ENCODE measurements at places on chromosomes 6 and 20.

- no peak for DNase-seq
Measured at GRCh38 chr20:54149765-54150264, 24.0 kb downstream of the CYP24A1 start.

DNA sequence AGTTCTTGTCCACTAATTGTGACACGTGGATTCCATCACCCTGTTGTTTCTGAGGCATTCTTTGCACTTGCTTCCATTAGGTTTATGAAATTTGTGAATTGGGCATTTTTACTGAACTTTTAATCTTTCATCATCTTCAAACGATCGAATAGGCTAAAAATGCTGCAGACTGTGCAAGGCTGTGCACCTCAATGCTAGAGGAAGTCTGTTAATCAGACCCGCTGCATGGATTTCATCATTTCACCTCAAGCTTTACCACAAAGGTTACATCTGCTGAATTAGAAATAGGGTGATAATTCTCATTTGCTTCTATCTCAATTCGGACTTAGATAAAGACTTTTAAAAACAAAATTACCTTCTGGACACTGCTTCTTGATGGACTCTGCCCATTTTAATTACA, 27.8 kb upstream of the F13A1 start:
- DNase-seq: no peak

DNA sequence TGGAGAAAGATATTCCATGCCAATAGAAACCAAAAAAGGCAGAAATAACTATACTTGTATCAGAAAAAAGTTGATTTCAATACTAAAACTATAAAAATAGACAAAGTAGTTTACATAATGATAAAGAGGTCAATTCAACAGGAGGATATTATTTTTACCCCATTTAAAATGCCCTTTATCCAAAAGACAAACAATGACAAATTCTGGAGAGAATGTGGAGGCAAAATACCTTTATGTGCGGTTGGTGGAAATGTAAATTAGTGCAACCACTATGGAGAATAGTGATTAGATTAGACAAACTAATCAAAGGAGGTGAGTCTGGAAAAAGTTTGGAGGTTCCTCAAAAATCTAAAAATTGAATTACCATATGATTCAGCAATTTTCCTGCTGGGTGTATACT, 1262.3 kb downstream of the GRIK2 start:
- no peak for DNase-seq

DNA sequence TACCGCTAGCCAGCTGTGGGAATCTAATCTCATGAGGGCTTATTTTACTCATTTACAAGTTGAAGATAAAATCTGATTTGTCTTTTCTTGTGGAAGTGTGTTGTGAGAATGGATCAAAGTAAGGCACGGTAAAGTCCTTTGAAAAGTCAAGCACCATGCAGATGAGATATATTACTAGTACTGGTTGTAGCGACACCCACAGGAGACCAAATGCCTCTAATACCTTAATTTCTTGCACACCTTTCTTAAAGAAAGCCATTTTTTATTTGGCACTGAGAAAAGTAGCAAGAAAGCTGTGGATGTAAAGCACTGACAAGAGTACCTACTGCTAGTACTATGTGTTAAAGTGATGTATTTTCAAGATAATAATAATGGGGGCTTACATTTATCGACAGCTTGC, 191.0 kb upstream of the MMS22L start:
- no peak for DNase-seq

DNA sequence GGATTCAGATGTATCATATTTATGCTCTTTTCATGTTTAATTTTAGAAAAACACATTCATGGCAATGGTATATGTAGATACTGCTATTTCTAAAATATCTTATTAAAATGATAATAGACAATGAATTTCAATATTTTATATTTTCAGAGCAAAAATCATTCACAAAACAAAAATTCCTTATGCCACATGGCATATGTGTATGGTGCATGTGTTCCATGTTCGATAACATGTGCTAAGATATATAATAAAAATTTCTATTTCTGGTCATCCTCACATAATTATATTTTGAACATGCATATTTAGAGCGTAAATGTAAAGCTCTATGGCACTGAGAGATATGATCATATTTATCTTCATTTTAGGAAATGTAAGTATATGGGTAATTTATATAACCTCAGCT, 606.2 kb upstream of the AGPAT4 start:
- DNase-seq: no peak
